ENCODE measurements at places on chromosomes 7 and 10.

- no peak for DNase-seq
Measured at GRCh38 chr10:17847585-17848296, 38.6 kb downstream of the MRC1 start.

DNA sequence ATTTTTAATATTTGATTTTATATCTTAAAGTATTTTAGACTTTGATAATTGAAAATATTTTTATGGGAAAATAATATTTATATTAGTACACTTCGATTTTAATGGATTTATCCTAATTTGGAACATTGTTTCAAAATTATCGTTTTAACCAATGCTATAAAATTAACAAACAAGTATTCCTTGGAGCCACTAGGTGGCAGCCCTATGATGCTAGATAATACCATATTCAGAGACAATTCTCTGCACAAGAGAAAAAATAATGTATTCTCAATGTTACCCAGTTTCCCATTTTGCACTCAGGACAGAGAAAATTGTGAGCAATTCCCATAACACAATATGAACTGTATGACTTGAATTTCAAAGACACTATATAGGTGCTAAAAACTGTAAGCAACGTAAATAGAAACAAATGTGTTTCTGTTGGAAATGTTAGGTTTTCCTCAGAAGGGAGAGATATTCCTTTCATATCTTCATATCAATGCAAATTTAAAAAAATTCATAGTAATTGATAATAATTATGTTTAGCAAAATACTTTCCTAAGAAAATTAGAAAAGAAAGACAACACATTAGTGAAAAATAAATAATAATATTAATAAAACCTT is 237.8 kb downstream of the SEMA3E start:
- DNase-seq: no peak

GRCh38 chr7:103447073-103447960 is 1.3 kb upstream of the SLC26A5 start:
- no peak for DNase-seq

DNA sequence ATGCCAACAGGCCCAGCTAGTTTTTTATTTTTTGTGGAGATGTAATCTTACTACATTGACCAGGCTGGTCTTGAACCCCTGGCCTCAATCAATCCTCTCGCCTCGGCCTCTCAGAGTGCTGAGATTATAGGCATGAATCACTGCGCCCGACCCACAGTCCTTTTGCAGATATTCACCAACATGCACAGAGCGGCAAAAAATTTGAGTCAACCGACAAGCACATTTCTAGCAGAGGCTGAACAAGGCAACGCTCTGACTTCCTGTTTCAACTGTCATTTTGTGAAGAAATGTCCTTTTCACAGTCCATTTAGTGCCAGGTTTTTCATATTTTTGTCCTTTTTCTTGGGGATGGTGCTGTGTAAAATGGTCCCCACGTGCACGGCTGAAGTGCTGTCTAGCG is 71.1 kb upstream of the KAT6B start:
- no peak for DNase-seq

GRCh38 chr10:104328646-104328895 is 9.7 kb downstream of the ITPRIP start:
- DNase-seq: no peak

DNA sequence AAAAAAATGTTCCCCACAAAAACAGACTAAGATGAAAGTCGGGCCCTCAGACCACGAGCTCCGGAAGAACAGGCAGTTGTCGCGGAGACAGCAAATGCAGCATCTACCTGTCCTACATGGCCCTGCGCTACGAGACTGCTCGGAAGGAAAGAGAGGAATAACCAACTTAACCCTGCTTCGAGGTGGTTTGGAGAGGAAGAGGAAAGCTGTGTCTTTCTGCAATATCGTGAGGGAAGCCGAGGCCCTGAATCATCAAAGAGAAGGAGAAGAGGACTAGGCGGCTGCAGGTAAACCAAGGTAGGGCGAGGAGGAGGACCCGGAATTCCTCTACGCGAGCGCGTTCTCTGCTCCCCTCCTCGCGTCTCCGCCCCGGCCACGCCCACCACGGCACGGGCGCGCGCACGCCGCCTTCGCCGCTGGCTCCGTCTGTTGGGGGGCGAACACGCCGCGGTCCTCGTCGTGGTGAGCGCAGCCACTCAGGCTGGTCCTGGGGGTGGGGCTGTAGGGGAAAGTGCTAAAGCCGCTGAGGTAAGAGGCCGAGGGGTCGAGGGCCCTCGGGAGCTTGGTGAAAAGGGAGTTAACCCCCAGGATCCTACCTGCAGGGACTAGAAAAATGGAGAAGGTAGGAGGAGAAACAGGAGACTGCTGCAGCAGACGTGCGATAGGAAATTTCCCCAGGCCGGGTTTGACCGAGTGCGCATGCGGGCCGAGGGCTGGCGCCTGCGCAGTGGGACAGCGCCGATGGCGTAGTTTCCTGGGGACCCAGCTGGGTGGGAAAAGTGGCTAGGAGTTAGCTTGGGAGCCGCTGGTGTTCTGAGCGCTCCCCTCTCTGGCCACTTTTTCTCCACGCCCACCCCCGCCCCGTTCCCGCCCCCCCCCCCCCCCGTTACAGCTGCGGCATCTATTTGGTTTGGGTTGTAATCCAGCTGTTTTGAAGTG is at the start of the genes ANAPC16 and ASCC1:
Gene ANAPC16, plus strand, starts transcription at position 402 of the 939 bp plus-strand sequence. CDS start 7,903 bp downstream, outside the sequence.
Gene ASCC1, minus strand, starts transcription at position 666 of the 939 bp plus-strand sequence. CDS start 2,978 bp downstream, outside the sequence.
- peak; percentile 97 for DNase-seq

DNA sequence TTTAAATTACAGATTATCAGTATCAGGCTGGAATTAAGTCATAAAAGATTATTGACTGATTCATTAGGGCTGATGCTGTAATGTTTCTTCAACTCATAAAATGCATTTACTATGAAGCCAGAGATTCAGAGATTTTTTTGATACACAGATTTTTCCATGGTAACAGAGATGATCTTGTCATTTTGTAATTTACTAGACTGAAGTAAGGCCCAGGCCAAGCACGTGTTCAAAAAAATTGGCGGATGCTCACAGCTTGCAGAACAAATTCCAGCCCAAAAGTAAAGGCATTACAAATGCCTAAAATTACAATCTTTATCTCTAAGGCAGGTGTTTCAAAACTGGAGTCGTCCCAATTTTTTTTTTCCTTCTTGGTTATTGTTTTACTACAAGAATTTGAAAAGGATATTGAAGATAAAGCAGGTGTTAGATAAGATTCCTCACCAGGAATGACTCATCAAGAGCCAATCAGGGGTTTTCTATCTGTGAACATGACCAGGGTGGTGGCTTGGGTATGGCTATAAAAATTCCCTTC is 78.4 kb upstream of the MEOX2 start:
- no peak for DNase-seq

DNA sequence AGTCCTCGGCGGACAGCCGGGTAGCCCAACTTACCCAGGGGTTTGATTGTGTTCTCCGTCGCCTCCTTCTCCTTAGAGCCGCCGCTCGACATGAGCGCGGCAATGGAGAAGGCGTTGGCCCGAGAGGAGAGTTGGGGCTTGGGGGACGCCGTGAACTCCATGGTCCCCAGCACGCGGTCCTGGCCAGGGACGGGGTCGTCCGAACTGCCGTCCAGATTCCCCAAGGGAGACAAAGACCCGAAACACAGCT is 515 bp downstream of the TBX20 start:
- DNase-seq: no peak
